Hematopoietic multipotent progenitor cell treated with erythropoietin and hydrocortisone succinate and interleukin-3 and kit ligand, for 17 days (in vitro differentiated cells): ENCODE measurements at places on chromosomes 7 and 10.

DNA sequence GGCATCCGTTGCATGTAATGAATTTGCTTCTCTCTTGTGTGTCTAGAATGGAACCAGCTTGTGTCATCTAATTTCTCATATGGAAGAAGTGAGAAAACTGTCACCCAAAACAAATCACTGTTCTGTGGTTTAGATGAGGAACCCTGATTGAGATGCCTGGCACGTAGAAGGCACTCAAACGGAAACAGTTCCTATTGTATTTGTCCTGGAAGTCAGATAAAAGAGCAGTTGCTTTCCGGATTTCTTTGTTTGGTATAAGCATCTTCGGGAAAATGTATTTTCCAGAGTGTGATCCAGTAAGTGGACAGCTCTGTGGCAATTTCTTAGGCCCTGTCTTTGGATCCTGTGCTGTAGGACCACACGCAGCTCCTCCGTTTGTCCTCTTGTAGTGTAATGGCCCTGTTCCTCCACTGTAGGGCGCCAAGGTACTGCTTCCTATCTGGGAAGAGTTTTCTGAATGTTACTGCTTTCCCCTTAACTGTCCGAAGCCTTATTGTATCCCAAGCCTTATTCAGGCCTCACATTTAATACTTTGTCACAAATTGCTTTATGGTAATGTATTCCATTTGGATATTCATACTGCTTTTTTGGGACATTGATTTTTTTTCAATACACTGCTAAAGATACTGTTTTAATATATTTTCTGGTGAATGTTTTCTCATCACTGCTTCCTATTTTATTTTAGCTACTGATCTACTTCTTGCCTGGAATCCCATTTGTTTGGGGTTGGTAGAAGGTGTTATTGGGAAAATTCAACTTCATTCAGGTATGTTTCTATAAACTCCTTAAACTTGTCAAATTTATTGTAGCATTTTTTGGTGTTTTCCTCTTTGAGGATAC lies 24.8 kb downstream of the INPP5F start:
- peak; percentile 55 for DNase-seq

- no peak for DNase-seq
Observed at GRCh38 chr10:103799341-103799740, 56.0 kb downstream of the SH3PXD2A start.

DNA sequence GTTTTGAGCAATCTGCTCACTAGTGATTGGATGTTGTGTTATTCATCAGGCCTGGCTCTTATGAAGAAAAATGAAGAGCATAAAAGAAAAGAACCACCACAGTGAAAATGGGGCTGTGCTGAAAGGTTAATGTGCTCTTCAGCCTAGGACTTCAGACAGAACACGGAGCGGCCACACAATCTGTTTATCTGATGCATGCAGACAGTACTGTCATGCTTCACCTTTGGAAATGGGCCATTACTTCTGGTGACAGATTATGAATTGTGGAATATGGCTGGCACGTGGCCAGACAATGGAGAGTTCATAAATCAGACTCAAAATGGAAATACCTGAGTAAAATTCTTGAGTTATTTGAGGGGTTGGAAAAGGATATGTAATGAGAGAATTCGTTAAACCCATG lies 86.0 kb upstream of the NOBOX start:
- DNase-seq: no peak

DNA sequence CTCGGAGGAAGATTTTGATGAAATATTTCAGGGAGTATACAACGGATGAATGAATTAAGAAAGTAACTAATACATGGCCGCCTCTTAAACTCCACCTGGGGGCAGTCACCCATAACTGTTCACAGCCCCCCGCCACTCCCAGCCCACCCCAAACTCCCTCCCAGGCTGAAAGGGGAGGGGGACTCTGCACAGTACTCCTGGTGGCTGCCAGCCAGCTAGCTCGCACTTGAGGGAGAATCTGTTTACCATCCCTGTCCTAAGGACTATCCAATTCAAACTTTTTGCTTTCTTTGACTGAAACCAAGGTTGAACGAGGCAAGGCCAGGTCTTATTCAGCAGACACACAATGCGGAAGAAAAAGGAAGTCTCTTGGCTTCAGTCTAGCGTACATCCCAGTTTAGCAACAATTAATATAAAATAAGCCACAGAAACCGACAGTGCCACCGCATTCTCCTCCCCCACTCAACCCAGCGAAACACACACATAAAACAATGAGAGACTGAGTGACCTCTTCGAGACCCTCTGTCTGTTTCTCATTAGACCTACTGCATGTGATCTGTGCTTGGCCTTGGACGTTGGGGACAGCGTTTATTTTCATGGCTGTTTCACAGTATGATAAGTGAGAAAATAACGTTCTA lies 219.5 kb downstream of the GLI3 start:
- no peak for DNase-seq

DNA sequence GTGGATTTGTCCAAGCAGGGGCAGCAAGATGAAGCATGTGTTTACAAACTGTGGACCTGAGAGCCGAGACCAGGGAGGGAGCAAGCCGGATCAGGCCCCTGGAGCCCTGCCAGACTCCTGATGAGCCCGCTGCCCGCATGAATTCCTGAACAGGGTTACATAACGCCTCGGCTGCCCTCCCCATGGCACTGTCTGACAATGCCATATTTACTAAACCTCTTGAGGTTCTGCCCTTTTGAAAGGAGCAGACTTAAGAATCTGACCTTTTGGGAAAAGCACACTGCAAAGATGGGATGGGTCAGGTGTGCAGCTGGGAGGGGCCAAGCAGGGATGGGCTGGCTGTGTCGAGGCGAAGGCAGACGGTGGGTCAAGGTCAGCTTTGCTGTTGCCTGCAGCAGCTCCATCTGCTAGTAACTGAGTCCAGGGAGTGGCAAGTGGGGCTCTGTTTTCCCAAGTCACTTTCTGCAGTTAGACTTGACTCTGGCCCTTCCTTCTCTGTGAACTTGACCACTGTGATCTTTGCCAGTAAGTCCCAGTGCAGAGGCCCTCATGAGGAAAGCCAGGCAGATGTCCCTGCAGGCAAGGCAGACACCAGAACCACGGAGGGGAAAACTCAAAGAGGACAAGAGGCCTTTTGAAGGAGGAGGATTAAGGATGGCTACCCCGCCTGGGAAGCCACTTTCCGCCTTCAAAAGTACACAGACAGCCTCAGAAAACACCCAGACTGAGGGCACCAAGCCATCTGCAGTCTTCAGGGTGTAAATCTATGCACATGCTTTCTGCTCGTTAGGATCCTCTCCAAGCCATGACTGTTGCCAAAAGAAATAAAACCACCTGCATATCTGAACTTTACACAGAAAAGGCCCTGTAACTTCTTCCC lies 175.8 kb downstream of the TNS3 start:
- DNase-seq: no peak

DNA sequence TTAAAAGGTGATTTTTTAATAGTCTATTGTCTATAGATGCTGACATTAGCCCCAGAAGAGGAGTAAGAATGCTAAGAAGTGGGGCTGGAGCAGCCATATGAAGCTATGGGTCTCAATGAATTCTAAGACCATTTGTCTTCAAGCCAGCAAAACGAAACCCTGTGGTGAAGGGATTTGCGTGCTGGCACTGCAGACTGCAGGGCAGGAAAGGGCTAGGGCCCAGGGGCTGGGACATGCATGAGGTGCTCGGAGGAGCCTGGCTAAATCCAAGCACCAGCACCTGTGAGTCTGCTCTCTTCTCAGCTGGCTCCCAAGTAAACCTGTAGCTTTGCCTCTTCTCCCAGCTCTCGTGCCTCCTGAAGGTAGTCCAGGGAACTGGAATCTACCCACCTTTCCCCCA lies 1.3 kb upstream of the NDST2 start:
- DNase-seq: no peak

DNA sequence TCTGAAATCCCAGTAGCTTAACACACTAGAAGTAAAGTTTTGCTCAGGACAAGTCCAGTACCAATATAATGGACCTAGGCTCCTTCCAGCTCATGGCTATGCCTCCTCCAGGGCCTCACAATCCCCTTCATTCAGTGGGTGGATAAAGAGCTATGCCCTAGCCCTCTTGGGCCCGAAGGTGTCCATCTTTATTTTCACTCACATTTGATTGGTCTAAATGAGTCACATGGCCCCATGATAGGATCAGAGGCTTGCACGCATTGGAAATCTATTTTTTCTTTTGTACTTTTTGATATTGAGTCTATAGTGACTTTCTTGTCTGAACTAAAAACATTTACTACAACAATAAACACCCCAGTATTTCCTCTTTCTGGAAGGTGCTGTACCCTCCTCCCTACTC lies 202.6 kb upstream of the CTBP2 start:
- DNase-seq: no peak

- no peak for DNase-seq
Observed at GRCh38 chr10:71756311-71757191, 16.8 kb downstream of the VSIR start.

DNA sequence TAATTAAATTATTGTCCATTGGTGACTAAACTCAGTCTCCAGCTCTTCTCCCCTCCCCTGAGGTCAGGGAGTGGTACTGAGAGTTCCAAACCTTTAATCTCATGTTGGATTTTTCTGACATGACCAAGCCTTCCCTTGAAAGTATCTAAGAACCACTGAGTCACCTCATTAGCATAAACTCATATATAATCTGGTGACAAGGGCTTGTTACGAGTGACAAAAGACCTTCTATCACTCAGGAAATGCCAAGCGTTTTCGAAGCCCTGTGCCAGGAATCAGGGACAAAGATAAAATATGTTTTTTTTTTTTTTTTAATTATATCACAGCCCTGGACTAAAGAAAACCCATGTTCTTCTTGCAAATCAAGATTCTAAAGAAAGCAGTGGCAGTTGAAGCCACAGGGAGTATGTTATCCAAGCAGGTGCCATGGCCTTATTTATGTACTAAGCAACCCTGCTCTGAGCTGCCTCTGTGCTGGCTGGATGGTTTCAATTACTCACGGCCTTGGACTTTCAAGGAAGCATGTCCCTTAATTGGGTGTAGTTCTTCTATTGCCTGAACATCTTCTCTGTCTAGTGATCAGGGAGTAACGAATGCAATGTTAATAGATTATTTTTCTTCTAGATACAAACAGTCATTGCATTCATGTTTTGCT lies 169.0 kb upstream of the PRKCQ start:
- no peak for DNase-seq

GRCh38 chr10:122850705-122851640 lies 5.3 kb upstream of the CUZD1 start:
- no peak for DNase-seq

DNA sequence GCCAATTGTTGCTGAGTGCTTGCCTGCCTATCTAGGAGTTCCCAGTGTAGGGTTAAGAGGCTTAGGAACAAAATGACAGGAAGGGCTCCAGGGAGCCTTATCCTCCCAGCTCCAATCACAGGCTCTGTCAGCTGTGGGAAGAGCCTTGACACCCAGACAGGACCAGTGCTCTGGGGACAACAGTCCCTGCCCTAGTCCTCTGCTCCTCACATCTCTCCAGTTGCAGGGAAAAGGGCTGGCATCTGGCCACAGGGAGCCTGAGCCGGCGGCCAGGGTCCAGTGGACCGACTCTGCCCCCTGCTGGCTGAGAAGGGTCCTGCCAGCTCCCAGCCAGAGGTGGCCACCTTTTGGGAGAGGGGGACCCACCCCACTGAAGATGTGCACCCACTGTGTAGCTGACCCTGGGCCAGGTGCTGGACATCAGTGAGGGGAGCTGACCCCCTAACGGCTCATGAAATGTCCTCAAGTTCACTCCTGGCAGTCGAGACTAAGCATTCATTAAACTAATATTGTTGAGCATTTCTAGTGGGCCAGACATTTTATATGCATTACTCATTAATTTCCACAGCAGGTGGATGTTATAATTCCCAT lies 17.6 kb downstream of the DNAJB12 start:
- DNase-seq: peak; percentile 87

- DNase-seq: no peak
Observed at GRCh38 chr7:146926841-146927240, 810.2 kb downstream of the CNTNAP2 start.

GRCh38 chr10:70679498-70679897 lies 7.2 kb downstream of the ADAMTS14 start:
- DNase-seq: no peak

GRCh38 chr10:49605216-49605938 lies 4.7 kb upstream of the SLC18A3 start:
- no peak for DNase-seq

DNA sequence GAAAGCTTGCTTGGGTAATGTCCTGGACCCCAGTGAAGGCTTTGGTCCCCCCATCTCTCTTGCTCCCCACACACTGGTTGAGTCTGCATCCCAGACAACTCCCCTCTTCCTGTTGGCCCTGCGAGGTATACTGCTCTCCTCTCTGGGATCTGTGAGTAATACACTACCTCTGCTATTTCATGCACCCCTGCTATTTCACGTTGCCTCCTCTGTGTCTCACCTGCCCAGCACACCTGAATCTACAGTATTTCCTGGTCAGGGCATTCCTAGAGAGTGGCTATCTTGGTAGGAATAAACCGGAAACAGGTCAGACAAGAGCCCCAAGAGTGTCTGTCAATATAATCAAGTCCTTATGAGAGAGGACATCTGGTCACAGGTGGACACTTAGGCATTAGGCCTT lies 114.3 kb upstream of the ODAD2 start:
- no peak for DNase-seq

DNA sequence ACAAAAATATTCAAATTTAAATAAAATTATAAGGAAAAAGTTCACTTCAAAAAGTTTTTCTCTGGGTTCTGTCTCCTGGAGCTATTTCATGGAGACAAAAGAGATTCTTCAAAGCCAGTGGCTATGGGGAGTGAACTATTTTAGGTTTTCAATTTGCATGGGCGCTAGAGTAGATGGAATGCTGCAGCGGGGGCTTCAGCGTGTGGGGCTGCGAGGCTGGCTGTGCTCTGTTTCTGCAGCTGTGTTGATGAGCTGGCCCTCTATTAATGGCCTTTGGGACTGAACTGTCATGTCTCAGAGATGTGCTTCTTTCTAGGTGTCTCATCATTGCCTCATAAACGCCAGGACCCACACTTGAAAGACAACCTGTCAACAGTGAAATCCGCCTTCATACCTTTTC lies 108.4 kb upstream of the NPY start:
- DNase-seq: no peak

DNA sequence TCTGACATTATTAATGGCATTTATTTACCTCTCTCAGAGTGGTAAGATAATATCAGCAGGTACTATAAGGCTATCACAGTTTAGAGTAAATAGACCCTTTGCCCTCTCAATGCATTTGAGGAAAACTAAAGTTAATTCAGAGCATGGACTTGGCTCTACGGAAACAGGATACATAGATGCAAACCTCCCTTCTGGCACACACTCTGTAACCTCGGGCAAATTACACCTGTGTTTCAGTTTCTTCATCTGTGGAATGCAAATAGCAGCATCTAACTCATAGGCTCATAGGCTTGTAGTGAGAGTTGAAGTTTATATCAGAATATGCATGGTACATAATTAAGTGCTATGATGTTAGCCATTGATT lies 5.6 kb downstream of the RAPGEF5 start:
- DNase-seq: no peak
